ENCODE measurements at places on chromosomes 5 and 9.

- DNase-seq = no peak
Observed at GRCh38 chr5:68771732-68772131, 322.1 kb upstream of the SLC30A5 start.

DNA sequence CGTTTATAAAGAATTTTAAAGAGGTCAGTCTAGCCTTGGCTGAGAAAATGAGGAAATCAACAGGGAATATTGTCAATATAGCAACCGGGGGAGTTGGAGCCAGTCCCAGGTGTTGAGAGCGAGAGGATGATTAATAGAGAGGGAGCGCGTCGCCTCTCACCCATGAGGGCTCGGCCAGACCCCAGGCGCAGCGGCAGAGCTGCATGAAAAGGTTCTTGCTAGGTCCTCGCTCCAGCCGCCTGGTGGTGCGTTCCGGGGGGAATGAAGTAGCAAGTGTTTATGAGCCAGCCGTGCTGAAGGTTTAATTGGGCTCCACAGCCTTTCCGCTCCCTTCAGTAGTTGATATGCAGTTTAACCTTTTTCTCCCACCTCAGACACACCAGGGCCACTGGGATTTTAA is 167.3 kb upstream of the IRX1 start:
- no peak for DNase-seq

GRCh38 chr9:72665421-72665820 is 144.0 kb downstream of the TMC1 start:
- no peak for DNase-seq

GRCh38 chr5:134124289-134125038 is 10.0 kb downstream of the TCF7 start:
- DNase-seq = no peak

DNA sequence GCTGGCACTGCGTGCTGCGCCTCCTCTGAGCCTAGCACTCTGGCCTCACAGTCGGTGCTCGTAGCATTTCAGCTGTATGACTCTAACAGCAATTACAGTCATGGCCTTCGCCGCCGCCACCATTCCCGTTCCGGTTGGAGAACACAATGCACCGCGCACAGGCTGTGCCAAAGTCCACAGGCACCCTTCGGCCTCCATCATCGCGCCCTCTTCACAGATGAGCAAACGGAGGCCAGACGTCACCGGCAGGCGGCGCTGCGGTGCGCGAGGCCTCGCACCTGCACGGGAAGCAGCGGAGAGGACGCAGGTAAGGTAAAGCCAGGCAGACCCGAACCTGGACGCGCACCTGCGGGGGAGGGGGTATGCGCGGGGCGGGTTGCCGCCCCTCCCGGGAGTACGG is 128.9 kb downstream of the BARX1 start:
- DNase-seq = no peak

DNA sequence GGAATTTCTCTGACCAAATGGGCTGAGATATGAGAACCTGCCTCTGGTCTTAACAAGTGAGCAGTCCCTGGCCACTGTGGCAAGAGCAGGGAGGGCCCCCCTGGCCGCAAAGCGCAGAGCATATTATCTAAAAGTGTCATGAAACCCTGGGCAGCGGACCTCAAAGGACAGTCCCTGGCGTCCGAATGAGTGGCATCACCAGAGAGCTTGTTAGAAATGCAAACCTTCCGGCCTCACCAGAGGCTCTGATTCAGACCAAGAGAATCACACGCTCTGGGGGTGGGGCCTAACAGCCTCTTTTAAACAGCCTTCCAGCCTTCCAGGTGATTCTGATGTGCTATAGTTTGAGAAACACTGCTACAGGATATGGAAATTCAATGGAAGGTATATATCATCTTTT is 10.9 kb downstream of the PTPN3 start:
- no peak for DNase-seq

DNA sequence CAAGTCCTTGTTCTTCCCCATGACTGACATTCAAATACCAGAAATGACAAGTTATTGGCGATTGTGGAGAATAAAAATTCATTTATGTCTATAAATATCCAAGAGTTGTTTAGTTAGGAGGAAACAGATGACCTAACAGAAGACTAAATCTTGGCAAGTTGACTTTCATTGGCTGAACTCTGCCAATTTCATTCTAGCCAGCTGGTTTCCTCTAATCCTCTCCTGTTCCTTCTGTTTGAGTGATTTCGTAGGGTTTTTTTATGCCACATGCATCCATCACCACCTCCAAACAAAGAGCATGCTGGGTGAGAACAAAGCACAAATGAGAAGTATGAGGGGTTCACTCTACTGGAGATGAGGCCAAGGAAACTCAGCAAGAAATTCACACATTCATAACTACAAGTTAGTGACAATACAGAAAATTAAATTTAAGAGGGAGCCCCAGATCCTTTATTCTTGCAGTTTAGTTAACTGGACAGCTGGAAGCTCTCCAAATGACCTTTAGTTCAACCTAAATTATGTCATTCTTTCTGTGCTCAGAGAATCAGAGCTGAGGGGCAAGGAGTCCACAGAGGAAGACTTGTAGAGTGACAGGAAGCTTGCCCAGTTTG is 932.0 kb downstream of the TLE4 start:
- DNase-seq = no peak

- no peak for DNase-seq
Observed at GRCh38 chr5:136094913-136095641, 37.6 kb upstream of the SMAD5 start.

DNA sequence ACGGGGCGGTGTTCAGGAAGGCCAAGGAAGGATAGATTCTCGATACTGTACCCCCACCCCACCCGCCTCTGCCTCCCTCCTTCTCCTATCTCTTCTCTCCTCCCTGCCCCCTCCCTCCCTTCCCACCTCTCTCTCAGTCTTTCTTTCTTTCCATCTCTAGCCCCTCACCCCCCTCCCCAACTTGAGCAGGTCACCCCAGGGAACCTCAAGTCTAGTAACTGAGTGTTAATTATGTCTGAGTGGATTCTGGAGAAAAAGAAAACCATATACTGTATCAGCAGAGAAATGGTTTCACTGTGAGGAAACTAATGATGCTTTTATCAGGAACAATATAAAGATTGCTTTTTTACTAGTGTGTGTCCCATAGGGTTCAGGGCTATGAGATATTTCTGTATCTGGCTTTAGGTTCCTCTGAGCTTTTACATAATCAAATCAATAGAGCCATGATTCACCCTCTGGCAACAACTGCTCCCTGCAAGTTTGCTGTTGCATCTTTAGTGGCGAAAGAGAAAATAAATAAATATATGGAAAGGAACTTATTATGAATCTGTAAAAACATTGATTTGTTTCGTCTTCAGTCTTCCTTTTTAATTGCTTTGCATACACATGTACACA is 639.7 kb downstream of the CCDC171 start:
- DNase-seq = no peak

- no peak for DNase-seq
Observed at GRCh38 chr5:21236971-21237427, 1249.0 kb upstream of the CDH18 start.

Data from SW 1271 (cell line).